ENCODE measurements at places on chromosomes 3 and 15. TPM values are rescaled to one million over a fixed set of nuclear protein-coding genes. Genes with fewer than 3 reads are reported as not detected.

Gene MAGI1
- polyA plus RNA-seq = 32.7 TPM

Gene SORD
- polyA plus RNA-seq = 41.2 TPM

Gene CLSTN2
- 2.0 TPM for polyA plus RNA-seq

- no peak for DNase-seq
These were observed 101.8 kb upstream of the ALDH1A3 start for GRCh38 chr15:100777821-100778220.

DNA sequence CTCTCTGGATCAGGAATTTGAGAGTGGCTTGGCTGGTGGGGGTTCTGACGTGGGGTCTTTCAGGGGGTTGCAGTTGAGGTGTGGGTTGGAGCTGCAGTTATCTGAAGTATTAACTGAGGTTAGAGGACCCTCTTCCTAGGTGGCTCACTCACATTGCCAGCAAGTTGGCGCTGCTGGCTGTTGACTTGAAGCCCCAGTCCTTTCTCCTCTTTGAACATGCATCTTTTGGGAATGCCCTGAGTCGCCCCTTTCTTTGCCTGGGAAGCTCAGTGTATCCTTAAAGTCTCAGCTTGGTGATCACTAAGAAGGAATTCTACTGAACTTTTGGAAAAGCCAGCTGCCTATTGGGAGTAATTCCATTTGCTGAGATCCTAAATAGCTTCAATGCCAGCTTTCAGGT, 13.0 kb upstream of the AMOTL2 start:
- no peak for DNase-seq

DNA sequence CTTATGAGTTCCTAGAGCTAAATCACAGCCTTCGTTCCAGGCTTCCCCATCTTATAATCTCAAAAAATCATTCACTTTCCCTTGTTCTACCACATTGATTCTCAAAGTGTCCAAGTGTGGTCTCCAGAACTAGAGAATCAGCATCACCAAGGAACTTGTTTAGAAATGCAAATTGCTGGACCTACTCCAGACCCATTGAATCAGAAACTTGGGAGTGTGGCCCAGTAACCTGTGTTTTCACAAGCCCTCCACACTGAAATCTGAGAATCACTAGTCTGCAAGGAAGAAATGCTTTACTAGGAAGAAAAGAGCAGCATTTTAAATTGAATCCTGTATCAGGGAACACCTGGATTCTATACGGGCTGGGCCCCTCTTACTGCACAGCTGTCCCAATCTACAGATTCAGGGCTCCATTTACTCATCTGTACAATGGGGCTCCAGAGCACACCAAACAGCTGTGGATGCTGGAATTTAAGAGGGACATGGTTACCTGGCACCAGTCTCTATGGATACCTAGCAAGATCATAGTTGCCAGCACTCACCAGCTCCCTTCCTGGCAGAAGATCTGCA, 3.9 kb downstream of the MEGF11 start:
- DNase-seq = no peak

GRCh38 chr3:24390169-24391130, 104.2 kb downstream of the THRB start:
- DNase-seq = no peak

All from left kidney (tissue), 8 donors.